Ovary (tissue), 10 donors: ENCODE measurements at places on chromosomes 4 and X. TPM values are rescaled to one million over a fixed set of nuclear protein-coding genes. Genes with fewer than 3 reads are reported as not detected.
A peak's percentile ranks its signal among the peaks of the same experiment; 100 is the strongest.

PSAPL1 gene
- not detected for total RNA-seq

LEF1 gene
- 30.1 TPM for total RNA-seq

DNA sequence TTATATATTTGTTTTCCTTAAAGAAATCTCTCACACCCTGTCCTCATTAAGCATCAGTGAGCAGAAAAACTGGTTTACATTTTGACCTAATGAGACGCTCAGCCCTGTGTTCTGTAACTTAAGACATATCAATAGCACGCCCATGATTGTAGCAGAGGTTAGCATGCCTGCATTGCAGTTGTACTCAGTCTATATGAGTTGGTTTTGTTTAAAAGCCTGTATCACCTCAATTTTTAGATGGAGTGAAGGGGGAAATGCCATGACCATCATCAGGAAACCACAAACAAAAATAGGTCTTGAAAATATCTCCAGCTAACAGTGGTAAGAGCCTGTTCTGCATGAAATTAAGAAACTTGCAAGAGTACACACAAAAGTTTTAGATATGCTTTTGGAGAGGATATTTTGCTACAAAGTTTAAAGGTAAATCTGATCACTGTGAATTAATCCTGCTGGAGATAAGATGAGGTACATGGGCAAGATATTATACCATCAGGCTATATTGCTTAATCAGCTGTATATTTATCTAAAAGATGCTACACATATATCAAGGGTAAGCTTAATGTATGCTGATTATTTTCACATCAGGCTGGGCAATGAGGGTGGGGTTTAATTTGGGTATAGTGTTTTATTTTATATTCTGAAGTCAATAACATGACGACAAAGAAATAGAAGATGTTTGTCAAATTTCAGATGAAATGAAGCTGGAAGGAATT lies 13.1 kb upstream of the COQ2 start:
- no peak for DNase-seq

DNA sequence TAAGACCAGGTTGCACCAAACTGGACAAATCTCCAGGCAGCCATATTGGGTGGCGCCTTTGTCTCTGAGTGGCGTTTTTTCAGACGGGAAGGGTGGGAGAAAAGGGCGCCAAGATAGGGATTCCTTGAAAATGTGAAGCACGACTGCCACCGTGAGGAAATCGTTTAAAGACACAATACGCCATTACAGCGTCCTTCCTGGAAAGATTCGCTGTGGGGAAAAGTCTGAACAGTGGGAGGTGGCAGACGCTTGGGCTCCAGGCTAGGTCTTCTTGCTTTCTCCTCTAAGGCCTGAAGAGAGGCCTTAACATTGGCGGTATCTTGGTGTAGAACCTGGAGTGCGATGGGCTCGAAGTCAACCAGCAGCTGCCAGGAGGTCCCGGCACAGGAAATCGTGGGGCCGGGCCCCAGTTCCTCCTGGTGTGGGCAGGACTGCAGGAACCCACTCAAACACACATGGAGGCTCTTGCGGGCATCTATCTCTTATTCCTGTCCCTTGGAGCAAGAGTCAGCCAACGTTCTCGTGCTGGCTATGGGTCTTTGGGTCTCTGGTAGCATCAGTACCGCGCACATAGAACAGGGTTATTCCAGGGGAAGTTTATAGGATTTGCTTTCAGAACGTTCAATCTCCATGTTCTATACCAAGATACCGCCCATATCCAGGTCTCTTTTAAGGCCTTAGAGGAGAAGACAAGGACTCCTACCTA lies 208.8 kb downstream of the OR13H1 start:
- DNase-seq, result peak; percentile 84

DNA sequence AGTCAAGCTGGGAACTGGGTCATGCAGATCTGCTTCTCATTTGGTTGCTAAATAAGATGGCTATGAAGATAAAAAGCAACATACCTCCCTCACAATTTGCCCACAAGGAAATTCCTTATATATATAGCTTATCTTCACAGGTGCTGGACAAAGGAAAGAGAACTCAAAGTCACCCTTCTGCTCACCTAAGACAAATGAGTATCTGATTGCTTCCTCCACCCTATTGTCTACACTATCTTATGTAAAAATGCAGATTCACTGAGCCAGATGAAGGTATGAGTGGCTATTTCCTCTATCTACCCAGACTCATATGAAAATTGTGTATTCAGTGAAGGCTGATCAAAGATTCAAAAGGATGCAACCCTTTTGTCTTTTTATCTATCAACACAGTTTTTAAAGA lies 50.8 kb downstream of the CHM start:
- DNase-seq, result no peak

- DNase-seq, result no peak
Observed at GRCh38 chr4:14299166-14299565, 671.6 kb upstream of the BOD1L1 start.

PNMA6F gene
- not detected for total RNA-seq

GRCh38 chr4:144399927-144400326 lies 246.0 kb upstream of the HHIP start:
- DNase-seq, result no peak

ADH1A gene
- total RNA-seq, result not detected

- DNase-seq, result no peak
Observed at GRCh38 chrX:2819345-2820135, 9.2 kb upstream of the GYG2 start.
